ENCODE measurements at places on chromosomes 6 and 20.

DNA sequence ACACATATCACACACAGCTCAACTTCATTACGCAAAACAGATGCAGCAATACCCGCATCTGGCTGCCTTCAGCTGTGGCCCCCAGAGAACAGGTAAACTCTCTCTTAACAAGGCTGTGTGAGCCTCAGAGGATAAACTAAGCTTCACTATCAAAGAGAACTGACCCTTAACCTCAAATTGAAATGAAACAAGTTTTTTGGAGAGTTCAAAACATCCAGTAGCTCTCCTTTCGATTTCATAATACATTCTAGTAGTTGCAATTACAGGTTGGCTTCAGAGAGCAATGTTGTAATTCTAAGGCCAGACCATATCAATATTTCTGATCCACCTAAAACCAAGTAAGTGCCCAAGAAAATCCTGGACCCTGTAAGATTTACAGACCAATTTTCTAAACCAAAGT lies 113.5 kb downstream of the FAXC start:
- no peak for DNase-seq

DNA sequence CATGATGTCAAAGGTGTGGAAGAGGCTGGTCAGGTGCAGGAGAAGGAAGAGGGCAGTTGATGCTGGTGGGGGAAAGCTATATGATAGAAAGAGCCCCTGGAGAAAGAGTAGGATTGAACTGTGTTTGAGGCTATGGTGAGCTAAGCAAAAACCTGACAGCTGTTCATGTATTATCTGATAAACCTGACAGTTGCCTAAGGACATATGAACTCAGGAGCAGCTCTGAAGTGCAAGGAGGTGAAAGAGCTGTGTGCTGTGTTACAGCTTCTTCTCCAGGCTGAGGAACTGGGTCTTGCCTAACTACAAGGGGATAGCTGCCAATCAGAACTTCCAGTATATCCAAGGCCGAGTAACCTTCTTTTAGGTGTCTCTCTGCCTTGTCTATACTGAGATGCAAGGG lies 81.8 kb downstream of the LCA5 start:
- no peak for DNase-seq

DNA sequence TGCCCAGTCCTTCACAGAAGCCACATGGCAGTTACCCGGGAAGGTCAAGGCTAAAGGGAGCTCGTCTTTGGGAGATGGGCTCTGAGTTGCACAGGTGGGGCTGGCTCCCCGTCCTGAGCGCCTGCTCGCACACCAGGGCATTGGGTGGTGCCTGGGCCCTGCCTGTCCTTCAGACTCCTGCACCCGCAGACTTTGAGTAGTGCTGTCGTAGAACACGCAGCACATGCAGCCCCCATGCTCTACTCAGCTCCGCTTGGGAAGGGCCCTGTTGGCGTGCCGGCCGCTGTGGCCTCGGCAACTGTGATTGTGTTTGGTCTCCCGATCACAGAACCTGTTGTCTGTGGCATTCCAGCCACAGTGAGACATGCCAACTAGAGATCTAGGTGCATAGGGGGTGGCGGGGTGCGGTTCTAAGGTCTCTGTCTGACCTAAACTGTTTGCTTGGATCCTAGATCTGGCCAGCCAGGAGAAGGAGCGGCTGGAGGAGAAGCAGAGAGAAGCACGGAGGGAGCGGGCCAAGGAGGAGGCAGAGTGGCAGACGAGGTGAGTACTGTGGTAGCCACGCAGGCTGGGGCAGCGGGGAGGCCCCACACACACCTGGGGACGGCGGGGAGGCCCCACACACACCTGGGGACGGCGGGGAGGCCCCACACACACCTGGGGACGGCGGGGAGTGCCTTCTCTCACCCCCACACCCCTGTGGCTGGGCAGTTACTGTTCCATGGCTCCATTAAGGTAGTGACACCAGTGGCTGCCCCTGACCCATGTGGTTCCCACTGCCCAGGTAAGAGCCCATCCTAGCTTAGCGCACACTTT lies 11.3 kb upstream of the ADRM1 start:
- no peak for DNase-seq

DNA sequence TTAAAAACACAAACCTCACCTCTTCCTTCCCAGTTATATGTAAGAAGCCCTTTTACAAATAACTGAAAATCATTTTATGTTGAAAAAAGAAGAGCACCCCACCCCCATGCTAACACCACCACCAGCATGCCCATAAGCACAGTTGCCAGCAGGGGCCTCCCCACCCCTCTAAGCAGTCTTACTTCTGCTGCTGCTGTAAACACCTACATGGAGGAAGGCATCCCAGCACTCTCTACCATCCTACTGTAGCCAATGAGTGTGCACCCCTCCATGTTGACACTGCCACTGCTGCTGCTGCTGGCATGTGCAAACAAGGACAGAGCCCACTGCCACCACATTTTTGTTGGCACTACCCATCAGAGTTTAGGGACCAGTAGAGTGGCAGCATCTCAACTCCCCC lies 49.6 kb upstream of the PHIP start:
- no peak for DNase-seq

GRCh38 chr6:43495409-43495941 lies 14.7 kb downstream of the LRRC73 start:
- no peak for DNase-seq

DNA sequence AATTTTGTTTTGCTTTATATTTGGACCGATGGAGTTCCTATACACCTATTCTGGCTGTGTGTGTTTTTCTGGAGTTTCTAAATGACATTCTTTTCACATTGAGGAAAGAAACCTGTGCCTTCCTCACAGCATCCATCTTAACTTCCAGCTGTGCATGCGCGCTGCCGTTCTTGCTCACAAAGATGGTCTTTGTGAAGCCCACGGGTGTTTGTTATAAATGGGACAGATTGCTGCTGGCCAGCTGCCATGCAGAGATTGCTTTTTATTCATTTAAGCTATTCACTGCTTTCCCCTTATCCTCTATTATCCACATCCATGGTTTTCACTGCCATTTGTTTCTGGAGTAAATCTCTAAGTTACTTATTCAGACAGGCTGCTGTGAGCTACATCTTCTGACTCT lies 54.2 kb downstream of the SYNDIG1 start:
- DNase-seq: no peak

DNA sequence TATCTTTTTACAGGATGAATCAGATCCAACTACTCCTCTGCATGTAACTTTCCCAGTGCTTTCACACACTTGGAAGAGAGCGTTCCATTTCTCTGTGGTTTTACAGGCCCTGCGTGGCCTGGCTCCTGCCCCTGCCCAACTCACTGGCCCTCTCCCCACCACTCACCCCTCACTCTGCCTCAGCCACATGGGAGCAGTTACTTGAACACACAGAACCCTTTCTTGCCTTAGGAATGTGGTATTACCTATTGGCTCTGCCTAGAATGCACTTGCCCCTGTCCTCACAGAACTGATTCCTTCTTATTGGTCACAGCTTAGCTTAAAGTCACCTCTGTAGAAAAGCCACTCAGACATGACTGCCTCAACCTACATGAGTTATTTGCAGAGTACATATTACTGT lies 108.4 kb downstream of the CRYBG1 start:
- DNase-seq: no peak

DNA sequence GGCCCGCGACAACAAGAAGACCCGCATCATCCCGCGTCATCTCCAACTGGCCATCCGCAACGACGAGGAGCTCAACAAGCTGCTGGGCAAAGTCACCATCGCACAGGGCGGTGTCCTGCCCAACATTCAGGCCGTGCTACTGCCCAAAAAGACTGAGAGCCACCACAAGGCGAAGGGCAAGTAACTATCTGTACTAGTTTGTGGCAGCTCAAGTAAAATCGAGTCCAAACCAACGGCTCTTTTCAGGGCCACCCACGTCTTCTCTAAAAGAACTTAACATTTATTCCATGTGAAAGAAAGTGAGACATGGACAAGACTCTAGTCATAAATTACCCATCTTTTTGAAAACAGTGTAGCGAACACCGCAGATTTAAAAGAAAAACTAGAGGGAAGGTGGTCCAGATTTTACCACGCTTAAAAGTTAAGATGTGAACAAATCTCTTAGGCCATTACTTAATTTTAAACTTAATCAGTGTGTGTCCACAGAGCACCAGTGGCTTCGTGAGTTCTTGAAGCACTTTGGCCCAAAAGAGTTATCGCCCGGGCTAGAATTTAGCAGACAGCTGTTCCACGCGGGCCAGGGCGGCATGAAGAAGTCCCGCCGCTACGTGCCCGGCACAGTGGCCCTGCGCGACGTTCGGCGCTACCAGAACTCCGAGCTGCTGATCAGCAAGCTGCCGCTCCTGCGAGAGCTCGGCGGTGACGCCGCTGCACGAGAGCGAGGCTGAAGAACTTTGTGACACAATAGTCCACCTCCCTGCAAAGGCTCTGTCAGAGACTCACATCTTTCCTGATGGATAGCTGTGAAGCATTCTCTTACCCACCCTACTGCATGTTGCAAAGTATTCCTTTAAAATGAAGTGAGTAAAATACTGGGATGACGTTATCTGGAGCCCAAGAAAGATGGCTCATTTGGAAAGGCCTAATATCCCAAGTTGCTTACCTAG lies 113.9 kb upstream of the PRSS16 start:
- peak; percentile 79 for DNase-seq
